Stimulated activated CD8-positive, alpha-beta memory T cell treated with anti-CD3 and anti-CD28 coated beads, Interleukin-4, amount 100 ng/mL, for 4 hours (primary cell): ENCODE measurements at places on chromosomes 2 and 18.
A peak's percentile ranks its signal among the peaks of the same experiment; 100 is the strongest.

GRCh38 chr18:43571078-43571689 lies 293.9 kb upstream of the SYT4 start:
- DNase-seq = no peak

GRCh38 chr2:179812501-179812900 lies 48.9 kb downstream of the ZNF385B start:
- DNase-seq = no peak

DNA sequence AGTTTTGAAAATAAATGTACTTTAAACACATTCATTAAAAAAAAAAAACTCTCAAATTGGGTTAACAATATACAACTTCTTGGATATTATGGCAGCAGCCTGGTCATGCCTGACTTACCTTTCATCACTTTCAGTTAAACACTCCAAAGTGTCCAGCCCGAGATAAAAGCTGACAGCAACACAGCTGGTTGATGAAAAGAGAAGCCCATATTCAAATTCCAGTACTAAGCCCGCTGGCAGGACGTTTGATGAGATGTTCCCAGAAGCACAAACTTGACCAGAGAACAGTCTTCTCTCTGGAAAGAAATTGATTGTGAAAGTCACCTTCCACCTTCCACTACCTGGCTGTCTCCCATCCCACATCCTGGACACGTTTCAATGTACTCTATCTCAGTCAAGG lies 586.3 kb downstream of the TDRD15 start:
- no peak for DNase-seq

- DNase-seq = no peak
These were observed 51.6 kb downstream of the BMP10 start for GRCh38 chr2:68819556-68819955.

GRCh38 chr18:36212301-36213171 lies 25.2 kb downstream of the MOCOS start:
- no peak for DNase-seq

- no peak for DNase-seq
These were observed 221.2 kb downstream of the TGIF1 start for GRCh38 chr18:3671176-3671575.

DNA sequence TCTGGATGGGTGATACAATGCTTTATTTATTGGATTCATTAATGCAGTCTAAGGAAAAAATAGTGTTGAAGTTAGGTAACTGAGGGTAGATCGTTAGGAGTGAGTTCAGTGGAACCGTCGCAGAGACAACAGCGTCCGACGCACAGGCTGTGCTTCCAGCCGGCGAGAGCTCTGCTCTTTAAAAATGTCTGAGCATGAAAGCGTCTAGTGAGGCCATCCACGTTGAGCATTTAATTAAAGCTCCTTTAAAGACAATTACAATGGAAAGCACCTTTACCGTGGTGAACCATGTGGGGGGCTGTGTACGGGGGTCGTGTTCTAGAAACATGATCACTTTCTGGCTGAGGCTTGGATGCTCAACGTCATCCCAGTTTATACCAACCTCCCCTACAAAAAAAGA lies 822.7 kb downstream of the GALR1 start:
- no peak for DNase-seq

- no peak for DNase-seq
These were observed 38.4 kb upstream of the GMCL1 start for GRCh38 chr2:69791045-69791444.

DNA sequence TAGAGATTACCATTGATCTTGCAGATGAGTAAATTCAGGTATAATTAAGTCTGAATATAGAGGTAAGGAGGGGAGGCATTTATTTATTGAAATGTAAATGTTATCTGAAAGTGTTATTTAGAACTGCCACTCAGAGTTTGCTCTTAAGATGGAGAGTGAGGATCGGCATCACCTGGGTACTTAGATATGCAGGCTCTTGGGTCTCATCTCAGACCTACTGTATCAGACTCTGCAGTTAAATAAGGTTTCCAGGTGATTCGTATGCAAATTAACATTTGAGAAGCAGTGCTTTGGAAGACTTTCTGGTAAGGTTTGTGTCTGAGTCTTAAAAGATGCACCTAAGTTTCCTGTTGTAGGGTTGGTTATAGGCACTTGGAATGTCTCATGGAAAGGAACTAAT lies 9.2 kb downstream of the HTR2B start:
- DNase-seq = no peak

GRCh38 chr18:74128159-74128558 lies 19.5 kb downstream of the FBXO15 start:
- DNase-seq = no peak

GRCh38 chr18:49014605-49015267 lies 64.0 kb upstream of the SMAD7 start:
- DNase-seq = no peak

GRCh38 chr2:117716505-117716904 lies 98.0 kb upstream of the DDX18 start:
- no peak for DNase-seq

DNA sequence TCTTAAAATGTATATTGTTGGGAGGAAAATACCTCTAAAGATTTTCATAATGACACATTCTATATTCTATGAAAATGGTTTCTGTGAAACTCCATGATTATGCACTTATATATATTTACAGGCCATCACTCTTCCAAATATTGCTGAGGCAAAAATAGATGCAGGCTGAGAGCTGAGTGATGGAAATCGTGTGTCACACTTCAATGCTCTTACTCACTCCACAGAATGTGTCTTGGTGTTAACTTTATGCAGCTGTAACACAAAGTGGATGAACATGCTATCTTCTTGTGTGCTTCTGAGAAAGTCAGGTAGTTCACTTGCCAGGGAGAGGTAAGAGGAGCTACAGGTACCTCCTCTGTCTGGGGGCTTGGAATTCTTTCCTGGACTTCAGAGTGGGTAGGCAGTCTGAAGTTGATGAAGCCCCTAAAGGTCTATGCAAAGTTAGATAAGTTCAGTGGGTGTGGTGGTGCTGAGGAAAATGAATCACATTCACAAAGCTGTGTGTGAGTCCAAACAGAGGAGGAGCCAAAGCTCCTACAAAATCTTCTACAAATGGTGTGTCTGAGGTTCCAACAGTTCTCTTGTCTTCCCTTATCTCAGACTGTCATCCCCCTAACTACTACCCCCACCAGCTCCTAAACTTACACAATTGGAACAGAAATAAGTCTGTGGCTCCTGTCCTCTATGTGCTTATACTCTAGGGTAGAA lies 74.2 kb upstream of the ST6GAL2 start:
- no peak for DNase-seq

DNA sequence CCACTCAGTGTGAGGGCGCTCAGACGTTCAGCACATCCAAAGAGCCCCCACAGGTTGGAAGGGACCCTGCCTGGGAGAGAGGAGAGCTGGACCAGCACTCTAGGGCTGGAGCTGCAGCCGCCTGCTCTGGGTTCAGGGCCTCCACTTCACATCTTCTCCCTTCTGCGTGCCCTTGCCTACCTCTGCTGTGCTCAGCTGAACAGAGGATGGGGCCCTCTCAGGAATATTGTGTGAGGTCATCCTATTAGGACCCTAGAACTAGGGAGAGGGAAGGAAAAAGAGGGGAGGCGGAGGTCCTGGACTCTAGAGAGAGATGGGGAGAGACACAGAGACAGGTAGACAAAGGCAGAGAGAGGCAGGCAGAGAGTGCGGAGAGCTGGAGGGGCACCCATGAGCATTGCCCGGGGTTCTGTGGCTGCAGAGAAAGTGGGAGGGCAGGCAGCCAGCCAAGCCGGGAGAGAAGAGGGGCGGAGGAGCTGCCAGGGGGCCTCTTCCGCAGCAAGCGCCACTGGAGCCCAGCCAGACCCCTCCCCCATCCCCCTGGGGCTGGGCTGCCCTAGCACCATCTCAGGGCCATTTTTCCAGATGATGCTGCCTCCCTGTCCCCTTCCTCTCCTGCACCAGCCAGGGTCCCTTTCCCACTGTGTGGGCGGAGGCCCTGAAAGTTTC lies 8.3 kb upstream of the TNS1 start:
- no peak for DNase-seq

GRCh38 chr18:354003-354402 lies 86.2 kb upstream of the THOC1 start:
- DNase-seq = no peak

GRCh38 chr18:77632758-77633157 lies 383.1 kb downstream of the GALR1 start:
- no peak for DNase-seq

GRCh38 chr2:240604291-240604938 lies 17.9 kb downstream of the CAPN10 start:
- DNase-seq = no peak

- no peak for DNase-seq
These were observed 6.8 kb downstream of the ESPNL start for GRCh38 chr2:238106698-238107524.

GRCh38 chr2:6492573-6492972 lies 373.1 kb downstream of the CMPK2 start:
- DNase-seq = no peak

GRCh38 chr2:241218131-241219029 lies 29.9 kb downstream of the ANO7 start:
- DNase-seq = peak; percentile 6

- no peak for DNase-seq
These were observed 76.1 kb downstream of the SEPTIN10 start for GRCh38 chr2:109537565-109538222.

- no peak for DNase-seq
These were observed 33.3 kb upstream of the FIGN start for GRCh38 chr2:163768881-163769695.

- DNase-seq = no peak
These were observed 796 bp downstream of the RFTN2 start for GRCh38 chr2:197674591-197674990.

- no peak for DNase-seq
These were observed 114.8 kb downstream of the NEB start for GRCh38 chr2:151619337-151619989.

- no peak for DNase-seq
These were observed 138.4 kb downstream of the EIPR1 start for GRCh38 chr2:3238951-3239841.

GRCh38 chr2:112724591-112725525 lies 4.0 kb downstream of the NT5DC4 start:
- DNase-seq = no peak

- peak; percentile 22 for DNase-seq
These were observed 10.2 kb upstream of the THNSL2 start for GRCh38 chr2:88159955-88160415.

GRCh38 chr2:215654148-215654819 lies 218.4 kb upstream of the FN1 start:
- no peak for DNase-seq

DNA sequence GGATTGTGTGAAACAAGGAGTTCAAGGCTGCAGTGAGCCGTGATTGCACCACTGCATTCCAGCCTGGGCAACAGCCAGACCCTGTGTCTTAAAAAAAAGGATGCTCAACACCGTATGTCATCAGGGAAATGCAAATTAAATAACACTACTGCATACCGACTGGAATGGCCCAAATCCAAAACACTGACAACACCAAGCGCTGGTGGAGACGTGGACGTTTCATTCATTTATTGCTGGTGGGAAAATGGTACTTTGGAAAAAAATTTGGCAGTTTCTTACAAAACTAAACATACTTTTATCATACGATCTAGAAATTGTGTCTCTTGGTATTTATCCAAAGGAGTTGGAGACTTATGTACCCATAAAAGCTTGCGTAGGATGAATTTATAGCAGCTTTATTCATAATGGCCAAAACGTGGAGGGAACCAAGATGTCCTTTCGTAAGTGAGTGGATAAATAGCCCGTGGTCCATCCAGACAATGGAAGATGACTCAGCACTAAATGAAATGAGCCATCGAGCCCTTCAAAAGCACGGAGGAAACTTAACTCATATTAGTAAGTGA lies 24.2 kb downstream of the NEU4 start:
- no peak for DNase-seq

DNA sequence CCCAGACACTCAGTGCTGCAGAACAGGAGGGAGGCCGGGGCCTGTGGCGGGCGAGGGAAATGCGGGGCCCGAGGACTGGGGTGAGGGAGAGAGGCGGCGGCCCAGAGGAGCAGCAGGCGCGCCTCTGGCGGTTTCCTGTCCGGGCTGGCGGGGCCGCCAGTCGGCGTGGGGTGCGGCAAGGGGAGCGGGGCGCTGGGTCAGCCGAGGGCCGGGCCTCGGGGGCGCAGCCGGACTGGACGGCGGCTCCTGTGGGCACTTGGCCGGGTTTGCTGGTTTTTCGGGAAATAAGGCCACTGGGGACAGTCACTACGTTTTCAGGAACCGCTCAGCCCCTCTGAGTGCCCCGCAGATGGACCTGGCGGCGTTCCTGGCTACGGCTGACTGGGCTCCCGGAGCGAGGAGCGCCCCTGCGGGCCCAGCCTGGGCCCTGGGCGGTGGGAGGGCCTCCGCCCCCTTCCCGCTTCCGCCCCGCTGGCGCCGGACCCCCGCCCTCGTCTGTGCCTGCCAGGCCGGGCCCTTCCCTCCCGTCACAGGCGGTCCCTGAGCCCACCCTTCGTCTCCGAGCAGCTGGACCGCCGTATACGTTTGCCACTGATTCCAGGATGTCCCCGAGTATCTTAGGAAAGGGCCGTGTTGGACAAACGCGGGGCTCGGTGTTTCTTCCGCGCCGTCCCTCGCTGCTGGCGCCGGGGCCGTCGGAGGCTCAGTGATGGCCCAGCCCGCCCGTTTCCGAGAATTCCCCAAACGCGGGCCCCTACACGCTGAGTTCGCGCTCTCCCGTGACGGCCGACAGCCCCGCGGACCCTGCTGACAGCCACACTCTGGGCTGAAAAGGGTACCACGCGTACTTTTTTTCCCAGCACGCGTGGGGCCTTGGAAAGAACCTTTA lies 84.6 kb downstream of the FAM210A start:
- DNase-seq = no peak

- DNase-seq = no peak
These were observed 110.8 kb upstream of the OTOS start for GRCh38 chr2:240250985-240251847.

- DNase-seq = no peak
These were observed 394.8 kb upstream of the ATP5MC3 start for GRCh38 chr2:175576270-175576669.

DNA sequence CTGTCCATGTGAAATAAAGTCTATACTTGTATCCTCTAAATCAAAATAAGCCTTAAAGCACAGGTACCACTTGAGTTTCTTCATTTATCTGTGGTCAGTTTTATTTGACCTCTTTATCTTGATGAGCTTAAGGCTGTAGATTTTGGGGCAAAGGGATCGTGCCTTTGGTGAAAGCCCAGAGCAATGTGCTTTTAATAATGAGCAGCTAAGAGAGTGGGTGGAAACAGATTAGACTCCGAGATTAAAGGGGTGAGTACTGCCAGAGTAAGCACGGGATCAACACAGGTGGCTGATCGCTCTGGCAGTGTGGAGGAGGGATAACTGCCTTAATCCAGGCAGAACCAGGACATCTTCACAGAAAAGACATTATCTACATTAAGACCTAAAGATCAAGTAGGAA lies 280.4 kb downstream of the TDRD15 start:
- DNase-seq = no peak
